Cerebellum (tissue), 4 donors: ENCODE measurements at places on chromosomes 12 and 14. TPM values are rescaled to one million over a fixed set of nuclear protein-coding genes. Genes with fewer than 3 reads are reported as not detected.

OVCH1 gene
- total RNA-seq = 1.6 TPM

CBLN3 gene
- total RNA-seq = 0.91 TPM

SYNDIG1L gene
- total RNA-seq = 0.73 TPM

SERPINA1 gene
- total RNA-seq = 1.9 TPM

SERPINA9 gene
- total RNA-seq = not detected

PYGL gene
- total RNA-seq = 9.9 TPM

DNA sequence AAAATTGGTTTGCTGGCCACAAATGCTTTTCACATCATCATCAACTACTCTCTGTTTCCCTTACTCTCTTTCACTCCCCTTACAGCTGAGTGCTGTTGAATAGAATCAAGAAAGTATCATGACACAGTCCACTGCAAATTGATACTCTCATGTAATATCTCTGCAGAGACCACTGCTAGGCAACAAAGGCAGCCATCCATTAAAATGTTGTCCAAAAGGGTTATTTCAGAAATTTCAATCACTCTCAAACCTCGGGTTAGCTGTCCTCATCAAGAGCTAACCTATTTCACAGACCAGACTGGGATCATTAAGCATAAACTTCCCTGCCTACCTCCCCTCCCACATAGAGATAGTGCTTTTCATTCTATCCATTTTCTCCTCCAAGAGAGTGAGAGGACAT, 186.7 kb downstream of the PLCZ1 start:
- DNase-seq = no peak

GRCh38 chr12:57273516-57273915, 22.5 kb upstream of the STAC3 start:
- no peak for DNase-seq

GRCh38 chr12:48512855-48513254, 12.6 kb upstream of the OR8S1 start:
- DNase-seq = no peak

DNA sequence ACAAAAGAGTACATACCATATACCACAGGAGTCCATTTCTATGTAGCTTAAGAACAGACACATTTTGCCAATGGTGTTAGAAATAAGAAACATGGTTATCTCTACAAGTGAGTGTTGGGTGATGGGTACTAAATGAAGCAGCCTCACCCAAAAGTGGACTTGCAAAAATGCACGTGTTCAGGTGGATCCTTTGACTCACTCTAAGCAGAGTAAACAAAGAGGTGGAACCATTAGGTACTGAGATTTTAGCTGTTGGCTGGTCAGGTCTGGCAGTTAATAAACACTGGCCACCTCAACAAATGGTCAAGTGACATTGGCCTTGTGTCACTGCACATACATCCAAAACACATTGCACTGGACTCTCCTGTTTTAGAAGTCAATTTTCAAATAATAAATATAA, 27.6 kb downstream of the EVL start:
- DNase-seq = no peak

- no peak for DNase-seq
These were observed 53.0 kb downstream of the IFNG-AS1 start for GRCh38 chr12:68042212-68042699.

GRCh38 chr14:102140750-102141145, 1.1 kb downstream of the WDR20 start:
- no peak for DNase-seq

GRCh38 chr14:31950764-31951637, 126.1 kb upstream of the ARHGAP5 start:
- no peak for DNase-seq

- no peak for DNase-seq
These were observed 10.4 kb downstream of the ITPK1 start for GRCh38 chr14:93105362-93105761.

DNA sequence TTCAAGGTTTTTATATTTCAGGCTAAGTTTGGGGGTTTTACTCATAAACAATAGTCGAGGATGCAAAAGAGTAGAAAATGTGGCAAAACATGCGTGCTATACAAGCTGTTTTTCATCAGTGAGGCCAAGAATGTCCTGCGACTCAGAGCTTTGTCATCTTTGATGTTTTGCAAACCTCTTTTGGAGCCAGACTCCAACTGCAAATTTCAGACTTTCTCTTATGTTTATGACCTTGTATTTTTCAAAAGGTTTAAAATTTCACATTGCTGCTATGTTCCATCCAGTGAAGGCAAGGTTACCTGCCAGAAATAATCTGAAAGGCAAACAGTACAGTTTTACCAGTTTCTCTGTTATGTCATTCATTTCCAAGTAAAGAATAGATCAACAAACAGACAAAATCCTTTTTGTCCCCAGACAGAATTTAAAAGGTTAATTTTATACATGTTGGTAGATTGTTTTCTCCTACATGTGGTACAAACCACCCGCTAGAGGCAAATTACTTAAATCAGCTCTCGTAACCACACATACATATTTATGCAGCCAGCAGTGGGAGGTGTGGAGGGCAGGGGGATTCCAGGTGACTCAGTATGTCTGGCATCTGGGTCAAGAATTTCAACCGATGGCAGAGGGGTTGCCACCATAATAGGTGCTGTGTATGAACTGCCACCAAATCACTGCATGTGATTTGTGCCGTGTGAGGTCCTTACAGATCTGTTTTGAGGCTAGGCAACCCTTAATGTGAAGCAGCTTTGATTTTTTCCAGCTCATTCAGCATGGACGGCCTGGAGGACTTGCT, 119.8 kb upstream of the CPM start:
- no peak for DNase-seq

- DNase-seq = peak; percentile 60
These were observed 55.2 kb upstream of the CERS5 start for GRCh38 chr12:50222275-50222783.
